ENCODE measurements at places on chromosomes 3 and 15.

- peak; percentile 50 for DNase-seq
Observed at GRCh38 chr3:187318819-187319616, 27.5 kb upstream of the MASP1 start.

- DNase-seq = no peak
Observed at GRCh38 chr15:70440416-70441138, 322.8 kb downstream of the UACA start.

DNA sequence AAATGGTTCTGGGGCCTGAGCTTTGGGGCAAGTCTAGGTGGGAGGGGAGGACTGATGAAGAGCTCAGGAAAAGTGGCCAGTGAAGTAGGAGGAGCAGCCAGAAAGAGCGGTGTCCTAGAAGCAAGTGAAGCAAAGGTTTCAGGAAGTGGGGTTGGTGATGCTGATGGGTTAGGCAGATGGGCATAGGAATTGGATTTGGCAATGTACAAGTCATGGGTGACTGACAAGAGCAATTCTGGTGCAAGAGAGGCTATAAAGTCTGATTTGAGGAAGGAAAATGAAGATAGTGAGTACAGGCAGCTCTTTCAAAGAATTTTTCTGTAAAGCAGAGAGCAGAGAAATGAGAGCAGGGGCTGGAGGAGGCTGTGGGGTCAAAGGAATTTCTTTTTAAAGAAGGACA lies 19.7 kb downstream of the ALPK3 start:
- no peak for DNase-seq

GRCh38 chr15:69908590-69909420 lies 188.9 kb downstream of the TLE3 start:
- DNase-seq = no peak

GRCh38 chr15:41905036-41905793 lies 11.4 kb upstream of the SPTBN5 start:
- no peak for DNase-seq

GRCh38 chr3:172153335-172153861 lies 114.0 kb downstream of the FNDC3B start:
- DNase-seq = no peak

- DNase-seq = peak; percentile 37
Observed at GRCh38 chr3:5317557-5317956, 130.1 kb downstream of the EDEM1 start.

DNA sequence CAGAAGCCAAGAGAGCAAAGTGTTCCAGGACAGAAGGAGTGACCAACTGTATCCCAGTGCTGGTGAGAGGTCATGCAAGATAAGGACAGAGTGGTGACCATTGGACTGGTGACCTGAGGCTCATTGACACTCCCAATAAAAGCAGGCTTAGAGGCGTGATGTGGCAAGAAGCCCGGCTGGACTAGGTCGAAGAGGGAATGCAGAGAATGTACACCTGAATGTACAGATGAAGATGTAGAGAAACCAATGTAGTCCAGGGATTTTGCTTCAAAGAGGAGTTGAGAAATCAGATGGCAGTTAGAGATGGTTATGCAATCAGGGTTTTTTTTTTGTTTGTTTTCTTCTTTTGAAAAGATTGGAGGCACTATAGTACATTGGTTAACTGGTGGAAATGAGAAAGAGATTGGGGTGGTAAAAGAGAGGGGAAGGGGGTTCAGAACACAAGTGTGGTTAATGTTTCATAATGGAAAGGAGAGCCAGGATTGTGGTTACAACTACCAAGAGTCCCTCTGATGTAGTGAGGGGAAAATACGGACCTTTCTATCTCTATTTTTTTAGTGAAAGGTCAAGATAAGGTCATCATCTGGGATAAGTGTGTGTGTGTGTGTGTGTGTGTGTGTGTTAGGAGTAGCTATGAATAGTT lies 23.3 kb downstream of the ST3GAL6 start:
- no peak for DNase-seq

- no peak for DNase-seq
Observed at GRCh38 chr3:58604031-58604430, 26.8 kb upstream of the FAM107A start.

GRCh38 chr15:60932051-60932915 lies 296.8 kb downstream of the RORA start:
- DNase-seq = no peak

- DNase-seq = no peak
Observed at GRCh38 chr3:3133500-3133899, 6.8 kb downstream of the TRNT1 start.

- no peak for DNase-seq
Observed at GRCh38 chr3:142003291-142003690, 126.8 kb downstream of the ATP1B3 start.

DNA sequence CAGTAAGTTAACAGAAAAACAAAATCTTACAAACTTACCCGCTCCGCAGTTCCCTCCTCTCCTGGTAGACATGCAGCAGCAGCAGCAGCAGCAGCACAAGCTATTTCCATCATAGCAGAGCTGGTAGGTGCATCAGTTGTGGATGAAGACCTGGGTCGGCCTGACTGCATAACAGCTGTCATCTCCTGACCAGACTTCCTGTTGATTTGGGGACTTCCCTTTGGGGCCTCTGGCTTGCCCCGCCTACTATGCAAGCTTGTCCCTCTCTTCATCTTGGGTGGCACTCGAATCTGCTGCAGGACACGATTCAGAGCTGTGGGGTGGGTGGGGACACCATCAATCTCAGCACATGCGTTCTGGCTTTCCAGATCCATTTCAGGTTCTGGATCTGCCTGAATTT lies 65.7 kb downstream of the TMCC1 start:
- DNase-seq = no peak

DNA sequence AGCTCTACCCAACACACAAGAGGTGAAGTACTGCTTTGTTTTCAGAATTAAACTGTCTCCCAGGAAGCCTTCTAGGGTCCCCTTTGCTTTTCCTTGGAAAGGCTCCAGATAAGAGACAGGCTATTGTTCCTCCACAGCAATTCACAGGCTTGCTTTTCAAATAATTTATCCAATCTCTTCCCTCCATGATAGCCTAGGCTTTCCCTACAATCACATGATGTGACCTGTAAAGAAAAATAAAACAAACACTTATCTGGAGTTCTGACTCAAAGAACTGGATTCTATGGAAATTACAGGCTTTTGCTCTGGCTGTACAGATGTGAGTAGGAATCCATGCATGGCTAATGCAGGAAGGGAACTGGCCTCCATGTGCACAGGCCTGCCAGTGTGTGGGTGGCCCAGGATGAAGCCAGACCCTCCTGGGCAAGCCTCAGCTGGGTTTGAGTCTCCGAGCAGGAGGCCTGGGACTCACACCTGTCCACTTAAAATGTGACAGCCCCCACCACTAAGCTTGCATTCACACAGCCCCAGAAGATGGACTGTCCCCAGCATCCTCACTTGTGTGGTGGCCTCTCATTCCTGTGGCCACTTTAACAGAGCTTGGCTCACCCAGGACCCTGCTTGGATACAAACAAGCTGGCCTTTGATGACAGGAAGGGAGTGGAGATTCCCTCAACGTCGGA lies 75.8 kb upstream of the LEKR1 start:
- DNase-seq = no peak

DNA sequence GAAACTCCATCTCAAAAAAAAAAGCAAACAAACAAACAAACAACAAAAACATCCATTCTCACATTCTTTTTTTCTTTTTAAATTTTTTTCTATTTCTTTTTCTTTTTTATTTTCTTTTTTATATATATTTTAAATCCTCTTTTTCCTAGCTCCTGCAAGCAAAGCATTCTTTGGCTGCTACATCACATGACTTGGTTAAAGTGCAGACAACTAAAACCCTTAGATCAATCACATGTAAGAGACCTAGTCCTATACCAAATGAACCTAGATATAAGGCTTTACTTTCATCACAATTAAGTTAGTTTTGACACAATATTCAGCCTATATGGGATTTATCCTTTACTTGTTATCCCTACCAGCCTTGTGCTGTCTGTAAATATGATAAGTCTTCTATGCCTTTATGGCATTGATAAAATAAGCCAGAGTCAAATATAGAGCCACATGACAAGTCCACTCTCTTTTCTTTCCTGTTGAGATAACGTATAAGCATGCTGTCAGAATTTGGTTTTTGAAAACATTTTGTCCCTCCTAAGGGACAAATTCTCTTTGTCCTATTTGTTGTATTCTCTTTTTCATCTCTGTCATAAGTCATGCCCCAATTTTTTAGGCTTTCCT lies 11.3 kb downstream of the UBR1 start:
- DNase-seq = no peak

GRCh38 chr3:120615847-120616609 lies 19.9 kb downstream of the NDUFB4 start:
- no peak for DNase-seq

DNA sequence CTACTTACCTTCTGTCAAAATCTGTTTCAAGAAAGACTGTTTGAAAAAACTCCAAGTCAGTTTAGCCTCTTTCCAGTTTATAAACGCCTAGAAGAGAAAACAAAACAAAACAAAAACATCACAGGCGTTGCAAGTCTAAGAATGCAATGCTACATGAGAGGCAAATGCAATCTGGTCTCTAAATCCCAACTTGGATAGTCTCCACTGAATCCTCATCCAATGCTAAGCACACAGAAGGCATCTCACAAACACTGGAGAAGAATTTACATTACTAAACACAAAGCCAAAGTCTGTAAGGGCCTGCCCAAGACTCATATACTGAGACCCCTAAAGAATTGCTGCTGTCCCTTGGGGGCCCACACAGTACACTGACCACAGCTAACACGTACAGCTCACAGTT lies 18.4 kb downstream of the RFT1 start:
- no peak for DNase-seq

- DNase-seq = no peak
Observed at GRCh38 chr3:2968475-2968874, 141.7 kb downstream of the IL5RA start.

DNA sequence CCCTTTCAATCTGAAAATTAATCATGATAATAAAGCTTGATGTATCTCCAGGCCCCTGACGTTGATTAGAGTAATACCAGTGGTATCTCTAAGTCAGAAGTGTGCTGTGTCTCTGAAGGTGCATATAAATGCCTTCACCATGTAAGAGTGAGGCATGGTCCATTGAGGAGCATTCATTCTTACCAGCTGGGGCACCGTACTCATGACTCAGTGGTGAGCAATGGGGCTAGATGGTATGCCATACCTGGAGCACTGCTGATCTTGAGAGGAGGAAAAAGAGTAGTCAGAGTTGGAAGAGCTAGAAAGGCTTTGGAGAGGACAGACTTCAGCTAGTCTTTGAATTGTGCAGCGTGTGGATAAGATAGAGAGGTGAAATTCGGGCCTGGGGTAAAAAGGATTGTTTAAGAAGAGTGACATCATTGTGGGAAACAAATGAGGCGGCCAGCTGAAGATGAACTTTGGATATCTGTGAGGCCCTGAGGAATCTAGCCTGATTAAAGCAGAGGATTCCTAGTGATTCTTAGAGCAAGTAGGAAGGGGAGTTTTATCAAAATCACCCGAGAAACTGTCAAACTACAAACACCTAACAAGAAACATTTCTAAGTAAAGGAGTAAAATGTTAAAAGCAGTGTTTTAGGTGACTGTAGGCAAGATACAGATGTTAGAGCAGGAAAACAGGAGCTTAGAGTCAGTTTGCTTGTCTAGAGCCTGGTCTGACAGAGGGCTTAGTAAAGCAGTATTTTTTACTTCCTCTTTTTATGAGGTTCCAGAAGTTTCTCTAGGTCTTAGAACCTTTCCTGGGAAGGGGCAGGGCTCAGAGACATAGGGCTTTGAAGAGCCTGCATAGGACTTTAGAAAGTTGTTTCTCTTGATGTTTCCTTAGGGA lies 13.6 kb downstream of the TMOD3 start:
- no peak for DNase-seq
